Non-pigmented ciliary epithelial cell (primary cell): ENCODE measurements at places on chromosomes 16 and 17.

GRCh38 chr17:28577466-28577824 is 750 bp upstream of the ALDOC start:
- DNase-seq: no peak

DNA sequence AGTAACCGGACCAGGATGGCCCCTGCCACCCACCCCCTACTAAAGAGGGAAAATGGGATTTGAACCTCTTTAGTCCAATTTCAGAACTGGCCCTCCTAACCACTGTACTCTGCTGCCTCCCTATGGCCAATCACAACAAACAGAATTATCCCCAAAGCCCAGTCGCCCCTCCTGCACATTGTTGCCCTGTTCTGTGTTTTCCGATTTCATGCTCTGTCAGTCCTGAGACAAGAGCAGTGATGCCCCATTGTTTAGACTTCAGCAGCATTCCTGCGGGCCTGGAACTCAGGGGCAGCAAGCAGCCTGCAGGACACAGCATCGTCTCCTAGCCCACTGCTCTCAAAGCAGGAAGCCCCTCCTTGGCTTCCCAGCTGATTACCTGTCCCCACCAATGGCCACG is 20.5 kb upstream of the KLHL11 start:
- DNase-seq: no peak

GRCh38 chr17:50872710-50873424 is 6.7 kb upstream of the TOB1 start:
- no peak for DNase-seq

DNA sequence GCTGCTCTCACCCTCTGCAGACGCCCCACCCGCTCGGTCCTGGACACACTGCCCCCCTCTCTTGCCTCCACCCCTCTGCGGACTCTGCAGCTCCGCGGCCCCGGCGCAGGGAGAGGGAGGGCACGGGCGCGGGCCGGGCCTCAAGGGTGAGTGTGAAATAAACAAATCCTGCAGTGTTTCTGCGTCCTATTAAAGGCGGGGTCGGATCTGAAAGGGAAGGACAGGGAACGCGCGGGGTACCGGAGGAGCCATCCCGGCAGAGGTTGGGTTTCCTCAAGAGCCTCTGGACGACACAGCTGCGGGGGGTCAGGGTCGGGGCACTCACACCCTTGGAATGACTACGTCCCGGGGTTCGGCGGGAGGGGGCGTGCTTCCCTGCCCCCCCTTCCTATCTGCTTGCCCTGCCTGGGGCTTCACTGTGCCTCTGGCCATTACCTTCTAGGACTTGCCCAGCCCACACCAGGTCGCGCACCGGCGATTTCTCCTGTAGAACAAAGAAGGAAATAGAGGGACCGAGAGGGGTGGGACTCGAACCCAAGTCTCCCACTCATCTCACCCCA is 466 bp upstream of the HSF4 start:
- DNase-seq: no peak

GRCh38 chr17:40402668-40403067 is 15.0 kb downstream of the TOP2A start:
- DNase-seq: no peak

DNA sequence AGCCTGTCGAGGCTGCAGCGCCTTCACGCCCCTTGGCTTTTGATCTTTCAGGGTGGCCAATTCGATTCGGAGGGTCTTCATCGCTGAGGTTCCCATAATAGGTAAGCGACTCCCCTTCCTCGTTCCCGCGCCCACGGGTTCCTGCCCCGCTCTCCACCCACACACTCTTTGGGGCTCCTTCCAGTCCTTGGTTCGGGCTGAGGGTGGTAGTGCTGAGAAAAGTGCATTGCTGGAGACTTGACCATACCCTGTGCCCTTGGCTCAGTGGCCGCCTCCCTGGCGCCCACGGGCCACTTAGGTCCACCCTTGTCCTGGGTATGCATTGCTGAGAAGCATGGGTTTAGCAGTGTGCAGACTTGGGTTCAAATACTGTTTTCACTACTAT is 491 bp downstream of the POLR2C start:
- DNase-seq: no peak

DNA sequence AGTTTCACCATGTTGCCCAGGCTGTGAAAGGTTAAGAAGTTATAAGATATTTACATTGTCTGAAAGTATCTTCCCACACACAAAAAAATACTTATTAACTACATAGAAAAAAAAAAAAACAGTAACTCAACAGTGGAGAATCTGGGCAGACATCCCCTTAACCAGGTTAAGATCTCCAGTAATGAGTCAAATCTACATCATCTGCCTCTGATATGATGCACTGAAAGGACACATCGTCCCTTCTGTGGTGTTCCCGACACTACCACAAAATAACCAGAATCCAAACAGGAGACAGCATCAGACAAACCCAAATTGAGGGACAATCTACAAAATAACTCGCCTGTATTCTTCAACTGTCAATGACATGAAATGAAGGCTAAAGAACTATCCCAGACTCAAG is 40.0 kb downstream of the CMTM4 start:
- DNase-seq: no peak

DNA sequence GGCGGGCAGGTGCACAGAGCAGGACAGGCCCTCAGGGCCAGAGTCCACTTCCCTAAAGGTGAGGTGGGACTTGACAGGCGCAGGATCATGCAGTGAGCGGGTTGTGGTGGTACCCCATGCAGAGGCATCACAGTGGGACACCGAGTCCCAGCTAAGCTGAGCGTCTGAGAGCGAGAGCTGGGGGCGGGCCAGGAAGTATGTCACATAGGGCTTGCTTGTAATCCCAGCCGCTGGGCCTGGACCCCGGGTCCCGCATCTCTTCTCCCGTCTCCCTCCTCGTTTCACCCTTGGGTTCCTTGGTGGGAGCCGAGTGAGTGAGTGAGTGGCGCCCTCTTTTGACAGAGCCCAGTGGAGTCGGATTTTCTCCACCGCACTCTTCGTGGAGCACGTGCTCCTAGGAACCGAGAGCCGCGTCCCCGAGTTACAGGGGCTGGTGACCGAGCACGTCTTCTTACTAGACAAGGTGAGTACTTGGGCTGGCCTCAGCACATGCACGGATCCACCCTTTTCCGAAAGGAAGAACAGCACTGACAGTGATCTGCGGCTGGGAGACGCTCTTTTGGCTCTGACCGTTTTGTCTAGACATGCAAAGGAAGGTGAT is 50.8 kb upstream of the ENDOV start:
- no peak for DNase-seq
